Endothelial cell of umbilical vein (primary cell): ENCODE measurements at places on chromosomes 2 and 18. TPM values are rescaled to one million over a fixed set of nuclear protein-coding genes. Genes with fewer than 3 reads are reported as not detected.

ZC3H6 gene
- polyA plus RNA-seq, result 0.43 and 0.46 TPM in 2 replicates

HOXD13 gene
- not detected in 2 replicates for polyA plus RNA-seq

IL36G gene
- not detected in 2 replicates for polyA plus RNA-seq

CYTIP gene
- not detected in 2 replicates for polyA plus RNA-seq

AQP12A gene
- polyA plus RNA-seq, result not detected in 2 replicates

SMC6 gene
- polyA plus RNA-seq, result 6.4 and 7.7 TPM in 2 replicates

ACMSD gene
- not detected in 2 replicates for polyA plus RNA-seq

RNU2-63P gene
- 60.5 TPM in 1 of 2 replicates, not detected in the other for polyA plus RNA-seq

KLHL14 gene
- not detected in 2 replicates for polyA plus RNA-seq

HNMT gene
- 7.7 and 8.6 TPM in 2 replicates for polyA plus RNA-seq

CXCR4 gene
- 42.2 and 43.0 TPM in 2 replicates for polyA plus RNA-seq

PAIP2B gene
- polyA plus RNA-seq, result 0.13 and 0.21 TPM in 2 replicates

UCN gene
- polyA plus RNA-seq, result 1.2 and 1.6 TPM in 2 replicates
